ENCODE measurements at places on chromosomes 3 and 15.

- DNase-seq: no peak
Observed at GRCh38 chr3:8497582-8497981, 4.0 kb upstream of the LMCD1 start.

DNA sequence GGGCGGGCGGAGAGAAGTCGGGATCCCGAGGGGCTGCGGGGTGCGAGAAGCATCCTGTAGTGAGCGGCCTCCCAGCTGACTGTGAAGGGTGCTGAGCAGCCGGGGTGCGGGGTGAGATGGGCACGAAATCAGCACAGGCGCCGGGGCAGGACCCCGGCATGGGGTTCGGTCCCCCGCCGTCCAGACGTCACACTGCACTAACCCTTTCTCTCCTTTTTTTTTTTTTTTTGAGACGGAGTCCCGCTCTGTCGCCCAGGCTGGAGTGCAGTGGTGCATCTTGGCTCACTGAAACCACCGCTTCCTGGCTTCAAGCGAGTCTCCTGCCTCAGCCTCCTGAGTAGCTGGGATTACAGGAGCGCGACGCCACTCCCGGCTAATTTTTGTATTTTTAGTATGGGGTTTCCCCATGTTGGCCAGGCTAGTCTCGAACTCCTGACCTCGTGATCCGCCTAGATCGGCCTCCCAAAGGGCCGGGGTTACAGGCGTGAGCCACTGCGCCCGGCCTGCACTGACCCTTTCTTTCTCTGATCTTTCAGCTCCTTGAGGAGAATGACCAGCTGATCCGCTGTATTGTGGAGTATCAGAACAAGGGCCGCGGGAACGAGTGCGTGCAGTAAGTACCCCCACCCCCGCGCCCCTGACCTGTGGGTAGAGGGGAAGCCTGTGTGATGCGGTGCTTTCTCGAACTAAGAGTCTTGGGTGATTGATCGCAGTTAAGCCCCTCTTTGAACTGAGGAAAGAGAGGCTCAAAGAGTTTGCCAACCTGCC lies 513 bp downstream of the SS18L2 start:
- DNase-seq: no peak

- no peak for DNase-seq
Observed at GRCh38 chr3:170499562-170500156, 81.0 kb downstream of the CLDN11 start.

- no peak for DNase-seq
Observed at GRCh38 chr3:177050501-177051237, 146.6 kb downstream of the TBL1XR1 start.

- no peak for DNase-seq
Observed at GRCh38 chr3:161273589-161274218, 52.6 kb downstream of the NMD3 start.

DNA sequence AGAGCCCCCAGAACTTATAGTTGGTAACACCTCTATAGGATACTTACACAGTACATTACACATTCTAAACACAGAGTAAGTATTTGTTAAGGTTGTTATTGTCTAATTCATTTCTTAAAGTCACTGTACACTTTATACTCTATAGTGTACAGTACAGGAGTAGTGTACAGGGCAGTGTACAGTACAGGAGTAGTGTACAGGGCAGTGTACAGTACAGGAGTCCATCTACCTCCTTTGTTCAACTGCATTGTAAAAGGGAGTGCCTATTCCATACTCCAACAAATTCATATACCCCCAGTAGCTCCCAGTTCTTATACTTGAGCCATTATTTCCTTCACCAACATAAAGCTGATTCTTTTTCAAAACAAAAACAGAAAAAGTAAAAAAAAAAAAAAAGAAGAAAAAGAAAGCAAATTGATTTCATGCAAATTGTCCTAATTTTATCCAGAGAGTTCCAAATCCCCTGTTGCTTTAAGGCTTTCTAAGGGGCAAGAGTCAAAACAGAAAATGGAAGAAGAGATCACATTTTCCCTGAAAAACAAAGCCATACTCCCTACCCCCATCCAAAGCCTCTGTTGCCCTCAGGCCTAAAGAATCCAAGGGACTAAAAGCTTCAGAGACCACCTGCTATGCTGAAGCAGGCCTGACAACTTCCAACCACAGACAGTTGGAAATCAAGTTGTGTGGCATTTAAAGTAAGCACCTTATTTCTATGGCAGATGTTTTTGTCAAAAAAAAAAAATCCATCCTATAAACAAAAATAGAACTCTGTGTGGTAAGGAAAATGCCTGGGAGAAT lies 125.6 kb downstream of the PLCH1 start:
- no peak for DNase-seq

DNA sequence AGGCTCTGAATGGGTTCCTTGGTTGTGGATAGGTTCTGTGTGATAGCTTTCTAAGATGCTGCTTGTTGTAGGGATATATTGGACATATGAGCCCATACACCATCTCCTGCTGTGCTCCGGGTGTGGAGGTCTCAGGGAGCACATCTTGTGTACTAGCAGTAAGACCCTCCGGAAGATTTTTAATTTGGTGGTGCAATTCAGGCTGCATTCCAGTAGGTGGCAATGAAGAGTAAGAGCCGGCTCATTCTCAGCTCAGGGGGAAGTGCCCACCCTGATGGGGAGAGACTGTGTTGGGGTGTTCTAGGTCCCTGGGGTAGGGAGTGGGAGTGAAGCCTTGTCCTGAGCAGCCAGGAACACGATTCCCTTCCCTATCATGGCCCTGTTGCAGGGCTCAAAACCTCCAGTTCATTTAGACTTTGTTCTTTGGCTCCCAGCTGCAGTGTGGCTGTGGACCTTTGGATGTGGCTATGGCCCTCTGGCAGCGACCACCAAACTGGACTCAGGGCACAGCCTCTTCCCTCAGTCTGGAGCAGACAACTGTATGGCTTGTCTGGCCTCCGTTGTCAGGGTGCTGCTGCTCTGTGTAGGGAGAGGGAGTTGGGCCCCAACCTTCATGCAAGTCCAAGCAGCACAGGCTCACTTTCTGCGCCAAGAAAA lies 104.7 kb downstream of the UNC13C start:
- no peak for DNase-seq

GRCh38 chr3:186842426-186843038 lies at the start of gene ADIPOQ:
Gene ADIPOQ (plus strand): TSS chr3:186842710. CDS start chr3:186853059, 10,349 bp downstream.
- DNase-seq: no peak

GRCh38 chr15:85584872-85585271 lies 204.5 kb downstream of the AKAP13 start:
- no peak for DNase-seq

DNA sequence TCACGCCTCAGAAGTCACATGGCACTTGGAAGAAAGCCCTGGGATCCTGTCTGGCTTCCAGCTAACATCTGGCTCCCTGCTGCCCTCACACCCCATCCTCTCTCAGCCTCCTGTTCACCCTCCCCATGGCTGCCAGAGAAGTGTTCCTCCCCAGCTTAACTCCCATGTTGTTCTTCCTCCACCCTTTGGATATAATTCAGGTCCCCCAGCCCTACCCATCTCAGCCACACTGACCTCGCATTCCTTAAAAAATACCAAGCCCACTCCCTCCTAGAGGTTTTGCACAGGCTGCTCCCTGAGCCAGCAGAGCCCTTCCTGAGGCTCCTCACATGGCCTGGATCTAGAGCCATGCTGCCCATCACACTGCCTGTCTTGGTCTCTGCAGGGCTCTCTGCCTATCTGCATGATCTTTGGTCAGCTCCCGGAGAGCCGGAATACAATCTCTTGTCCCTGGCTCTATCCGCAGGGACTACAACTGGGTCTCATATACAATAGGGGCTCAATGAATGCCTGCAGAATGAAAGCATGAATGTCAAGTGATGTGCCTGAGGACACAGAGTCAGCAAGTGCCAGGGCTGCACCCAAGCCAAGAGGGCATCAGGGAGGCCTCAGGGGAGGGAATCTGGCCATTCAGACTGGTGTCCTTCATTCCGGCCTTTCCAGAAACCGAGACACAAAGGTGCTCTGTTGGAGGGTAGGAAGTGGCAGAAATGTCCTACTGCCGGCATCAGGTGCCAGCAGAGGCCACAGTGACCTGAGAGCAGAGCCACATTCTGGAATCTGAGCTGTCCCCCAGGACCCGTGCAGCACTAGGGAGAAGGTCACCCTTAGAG lies 3.8 kb upstream of the TKT start:
- no peak for DNase-seq

- peak; percentile 72 for DNase-seq
Observed at GRCh38 chr15:69760890-69761568, 308.4 kb downstream of the RPLP1 start.

DNA sequence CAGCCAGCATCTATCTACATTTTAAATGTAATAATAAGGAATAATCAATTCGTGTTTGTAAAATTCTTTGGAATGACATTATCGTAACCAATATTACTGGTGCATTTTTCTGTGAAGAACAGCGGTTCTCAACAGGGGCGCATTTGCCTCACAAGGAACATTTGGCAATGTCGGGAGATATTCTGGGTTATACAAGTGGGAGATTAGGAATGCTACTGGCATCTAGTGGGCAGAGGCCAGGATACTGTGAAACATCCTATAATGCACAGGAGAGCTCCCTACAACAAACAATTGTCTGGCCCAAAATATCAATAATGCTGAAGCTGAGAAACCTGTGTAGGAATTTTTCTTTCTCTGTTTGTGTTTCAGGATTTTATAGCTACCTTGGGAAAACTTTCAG lies 25.0 kb downstream of the ACP3 start:
- no peak for DNase-seq

DNA sequence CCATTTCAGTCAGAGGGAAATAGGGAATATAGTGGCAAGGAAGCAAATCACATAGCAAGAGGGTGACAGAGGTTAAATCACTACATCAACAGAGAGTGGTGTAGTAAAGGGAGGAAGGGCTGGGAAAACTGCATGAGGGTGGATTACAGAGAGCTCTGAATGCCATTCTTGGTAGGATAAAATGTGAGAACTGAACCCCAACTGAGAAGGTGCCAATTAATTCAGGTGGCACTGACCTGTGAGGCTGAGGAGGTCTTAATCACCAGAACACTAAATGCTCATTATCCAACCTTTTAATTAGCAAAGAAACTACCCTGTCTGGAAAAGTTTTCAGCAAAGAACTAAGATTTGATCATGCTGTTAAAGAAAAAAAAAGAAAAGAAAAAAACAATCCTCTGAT lies 202.7 kb downstream of the LRRN1 start:
- DNase-seq: no peak

DNA sequence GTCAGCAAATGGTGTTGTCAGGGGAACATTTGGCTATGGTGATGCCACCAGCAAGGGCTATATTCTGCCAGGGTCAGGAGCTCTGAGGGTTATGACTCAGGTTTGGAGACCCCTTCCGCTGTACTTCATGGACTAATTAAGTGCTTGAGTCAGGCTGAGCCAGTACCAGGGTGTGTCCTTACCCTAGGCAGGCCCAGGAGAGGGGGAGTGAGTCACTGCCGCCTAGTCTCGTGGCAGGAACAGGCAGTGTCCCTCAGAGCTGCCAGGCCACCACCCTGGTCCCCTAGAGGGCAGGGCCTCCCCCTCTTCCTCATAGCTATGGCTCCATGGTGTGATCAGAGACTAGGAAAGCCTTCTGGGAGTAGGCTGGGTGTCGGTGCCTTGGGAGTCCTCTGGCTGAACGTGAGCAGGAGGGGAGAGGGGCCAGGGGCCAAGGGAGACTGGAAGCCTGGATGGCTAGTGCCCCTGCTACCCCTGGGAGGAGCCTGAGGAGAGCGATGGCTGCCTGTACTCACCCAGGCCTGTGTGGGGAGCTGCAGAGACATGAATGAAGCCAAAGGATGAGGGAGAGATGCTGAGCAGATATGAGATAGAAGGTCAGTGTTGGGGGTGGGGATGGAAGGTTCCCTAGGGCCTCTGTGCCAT lies 10.6 kb downstream of the MAPKAPK3 start:
- DNase-seq: no peak

DNA sequence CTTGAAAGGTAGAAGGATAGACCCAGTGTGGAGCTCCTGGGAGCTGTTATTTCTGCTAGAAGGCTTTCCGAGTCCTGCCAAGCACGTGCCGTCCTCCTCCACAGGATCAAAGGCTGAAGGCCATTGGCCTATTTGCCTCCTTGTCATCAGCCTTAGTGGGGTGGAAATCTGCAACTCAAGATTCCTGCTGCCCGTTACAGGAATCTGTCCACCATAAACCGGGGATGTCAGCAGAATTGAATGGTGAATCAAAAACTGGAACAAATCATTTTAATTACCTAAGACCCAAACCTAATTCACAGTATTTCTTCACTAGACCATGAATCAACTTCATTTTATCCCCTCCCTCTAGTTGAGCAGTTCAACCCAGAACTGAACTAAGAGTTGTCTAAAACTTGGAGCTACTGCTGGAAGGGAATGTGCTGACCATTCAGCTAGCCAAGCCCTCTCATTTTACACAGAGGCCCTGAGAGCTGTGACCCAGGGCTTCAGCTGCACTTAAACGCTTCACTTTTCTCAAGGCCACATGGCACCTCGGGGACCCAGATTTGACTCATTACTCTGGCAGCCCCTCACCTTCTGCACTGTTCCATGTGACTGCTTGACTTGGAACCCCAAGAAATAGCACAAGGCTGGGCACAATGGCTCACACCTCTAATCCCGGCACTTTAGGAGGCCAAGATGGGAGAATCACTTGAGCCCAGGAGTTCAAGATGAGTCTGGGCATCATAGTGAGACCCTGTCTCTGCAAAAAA lies 36.8 kb upstream of the KIF23 start:
- DNase-seq: no peak

DNA sequence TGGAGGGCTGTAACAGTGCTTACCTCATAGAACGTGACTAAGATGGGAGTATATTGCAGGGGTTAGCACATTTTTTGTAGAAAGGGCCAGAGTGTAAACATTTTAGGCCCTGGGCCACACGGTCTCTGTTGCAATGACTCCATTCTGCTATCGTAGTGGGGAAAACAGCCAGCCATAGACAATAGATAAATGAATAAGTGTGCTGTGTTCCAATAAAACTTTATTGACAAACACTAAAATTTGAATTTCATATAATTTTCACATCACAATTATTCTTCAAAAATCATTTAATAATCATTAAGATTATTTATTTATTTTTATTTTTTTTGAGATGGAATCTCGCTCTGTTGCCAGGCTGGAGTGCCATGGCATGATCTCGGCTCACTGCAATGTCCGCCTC lies 478.6 kb downstream of the SHQ1 start:
- DNase-seq: no peak

- DNase-seq: no peak
Observed at GRCh38 chr15:46701896-46702295, 1015.4 kb upstream of the SEMA6D start.

DNA sequence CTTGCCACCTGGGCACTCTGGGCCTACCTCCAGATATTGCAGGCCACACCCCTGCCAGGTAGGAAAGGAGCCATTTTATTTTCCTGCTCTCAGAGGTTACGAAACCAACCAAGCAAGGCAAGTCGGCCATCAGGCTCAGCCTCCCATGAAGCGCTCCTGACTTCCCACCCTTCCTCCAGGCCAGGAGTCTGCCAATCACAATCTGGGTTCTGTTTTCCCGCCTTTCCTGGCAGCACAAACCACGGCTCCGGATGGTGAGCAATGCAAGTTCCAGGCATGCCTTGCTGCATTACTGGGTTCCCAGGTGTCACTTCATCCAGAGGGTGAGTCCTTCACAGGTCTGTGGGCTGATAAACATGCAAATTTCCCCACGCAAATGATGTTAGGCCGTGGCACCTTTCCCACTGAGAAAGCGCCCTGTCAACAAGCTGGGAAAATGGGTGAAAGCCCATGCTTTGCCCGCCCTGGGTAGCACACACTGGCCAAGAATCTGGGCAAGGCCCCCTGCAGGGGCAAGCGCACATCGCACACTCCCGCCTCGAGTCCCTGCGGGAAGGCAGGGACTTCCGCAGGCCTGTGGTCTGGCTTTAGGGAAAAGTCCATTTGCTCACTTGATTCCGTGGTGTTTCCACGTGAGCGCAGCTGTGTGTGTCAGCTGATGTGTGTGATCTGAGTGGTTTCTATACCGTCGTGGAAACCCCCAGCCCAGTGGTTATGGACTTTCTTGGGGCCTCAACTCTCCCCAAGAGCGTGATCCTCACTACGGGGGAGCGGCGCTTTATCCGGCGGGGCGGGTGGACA lies 61.6 kb upstream of the RYK start:
- DNase-seq: no peak

Data from activated T-helper 1 cell treated with anti-CD3 and anti-CD28 coated beads, Interleukin-2, amount 50 U/mL, for 16 hours (primary cell).